Epithelial cell of alveolus of lung (primary cell): ENCODE measurements at places on chromosomes 6 and 20. TPM values are rescaled to one million over a fixed set of nuclear protein-coding genes. Genes with fewer than 3 reads are reported as not detected.

Gene CRISP2
- total RNA-seq: not detected in 2 replicates

Gene HMGN3
- 40.6 and 58.4 TPM in 2 replicates for total RNA-seq

Gene CCN6
- not detected in 2 replicates for total RNA-seq

Gene ZNF451
- total RNA-seq: 20.8 and 33.9 TPM in 2 replicates

Gene SERINC1
- 102 and 174 TPM in 2 replicates for total RNA-seq

Gene PSORS1C1
- under 0.01 and 0.16 TPM in 2 replicates for total RNA-seq

Gene LRRN4
- 0.26 TPM in 1 of 2 replicates, not detected in the other for total RNA-seq

Gene ARMH2
- total RNA-seq: not detected in 2 replicates

Gene WFDC2
- 0.26 TPM in 1 of 2 replicates, not detected in the other for total RNA-seq

Gene PREX1
- 2.8 and 8.0 TPM in 2 replicates for total RNA-seq

Gene HTR1B
- 0.32 and 8.7 TPM in 2 replicates for total RNA-seq

Gene POU3F2
- not detected in 2 replicates for total RNA-seq

Gene KIAA0408
- 1.6 and 2.2 TPM in 2 replicates for total RNA-seq

Gene EEF1A2
- total RNA-seq: 1.3 and 1.4 TPM in 2 replicates

Gene OR10C1
- not detected in 2 replicates for total RNA-seq

Gene BMP5
- 0.13 and 21.6 TPM in 2 replicates for total RNA-seq

Gene KHDC1
- total RNA-seq: 3.5 and 4.2 TPM in 2 replicates

Gene SLC24A3
- total RNA-seq: 0.39 and 0.64 TPM in 2 replicates

Gene TMC2
- total RNA-seq: not detected in 2 replicates

Gene PRR18
- 0.13 TPM in 1 of 2 replicates, not detected in the other for total RNA-seq

Gene C6orf141
- total RNA-seq: 1.6 and 3.2 TPM in 2 replicates

Gene TP53RK
- 18.4 and 20.3 TPM in 2 replicates for total RNA-seq

Gene PROKR2
- total RNA-seq: not detected in 2 replicates

Gene PDYN
- not detected in 2 replicates for total RNA-seq

Gene LY6G6F
- not detected in 2 replicates for total RNA-seq

Gene OR2H2
- total RNA-seq: not detected in 2 replicates

Gene MUC22
- not detected in 2 replicates for total RNA-seq

Gene ABHD16B
- total RNA-seq: not detected in 2 replicates

Gene SLC35D3
- 0.08 TPM in 1 of 2 replicates, not detected in the other for total RNA-seq

Gene TREM1
- 1.2 and 8.7 TPM in 2 replicates for total RNA-seq

Gene DPPA5
- not detected in 2 replicates for total RNA-seq

Gene STMND1
- not detected in 2 replicates for total RNA-seq

Gene FAM135A
- 6.7 and 8.0 TPM in 2 replicates for total RNA-seq

Gene FUT9
- total RNA-seq: not detected in 2 replicates

Gene MYB
- total RNA-seq: 2.5 TPM in 1 of 2 replicates, not detected in the other

Gene FAM209A
- not detected in 2 replicates for total RNA-seq

Gene REM1
- total RNA-seq: not detected in 2 replicates

Gene RPL7L1
- 104 and 121 TPM in 2 replicates for total RNA-seq

Gene PTCHD4
- 2.5 and 2.6 TPM in 2 replicates for total RNA-seq

Gene PACSIN1
- total RNA-seq: not detected in 2 replicates
